ENCODE measurements at places on chromosomes 13 and 19. TPM values are rescaled to one million over a fixed set of nuclear protein-coding genes. Genes with fewer than 3 reads are reported as not detected.

The SHISA7 gene
- 2.6 TPM for total RNA-seq

The RNF17 gene
- 0.09 TPM for total RNA-seq

The ZBTB32 gene
- total RNA-seq, result not detected

The PCDH17 gene
- total RNA-seq, result 235 TPM

The FCHO1 gene
- total RNA-seq, result 25.9 TPM

The OLFM2 gene
- total RNA-seq, result 56.6 TPM

The CEACAM4 gene
- not detected for total RNA-seq

Measured in cerebellum (tissue), 4 donors.